Renal cortical epithelial cell (primary cell): ENCODE measurements at places on chromosomes 5 and 9. TPM values are rescaled to one million over a fixed set of nuclear protein-coding genes. Genes with fewer than 3 reads are reported as not detected.

- DNase-seq = no peak
Observed at GRCh38 chr9:87875831-87876545, 6.7 kb upstream of the SPATA31E1 start.

- DNase-seq = no peak
Observed at GRCh38 chr5:179610109-179610902, 13.2 kb downstream of the HNRNPH1 start.

- no peak for DNase-seq
Observed at GRCh38 chr5:10140195-10140973, 109.3 kb downstream of the ATPSCKMT start.

DNA sequence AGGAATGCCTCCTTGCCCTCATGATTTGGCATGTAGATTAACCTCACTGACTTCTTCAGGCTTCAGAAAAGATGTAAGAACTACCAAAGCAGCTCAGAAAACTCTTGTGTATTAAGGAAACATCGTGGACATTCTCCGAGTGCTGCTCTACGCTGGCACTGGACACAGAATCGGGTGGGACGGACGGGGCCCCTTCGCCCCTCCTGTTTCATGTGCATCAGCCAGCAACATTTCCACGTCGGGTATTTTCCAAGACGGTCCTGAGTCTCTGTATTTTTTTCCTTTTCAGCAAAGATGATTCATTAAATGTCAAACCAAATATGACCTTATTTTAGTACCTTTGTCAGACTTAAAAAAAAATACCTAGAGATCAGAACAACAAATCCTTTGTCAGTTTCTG, 583.6 kb downstream of the CCDC171 start:
- DNase-seq = no peak

DNA sequence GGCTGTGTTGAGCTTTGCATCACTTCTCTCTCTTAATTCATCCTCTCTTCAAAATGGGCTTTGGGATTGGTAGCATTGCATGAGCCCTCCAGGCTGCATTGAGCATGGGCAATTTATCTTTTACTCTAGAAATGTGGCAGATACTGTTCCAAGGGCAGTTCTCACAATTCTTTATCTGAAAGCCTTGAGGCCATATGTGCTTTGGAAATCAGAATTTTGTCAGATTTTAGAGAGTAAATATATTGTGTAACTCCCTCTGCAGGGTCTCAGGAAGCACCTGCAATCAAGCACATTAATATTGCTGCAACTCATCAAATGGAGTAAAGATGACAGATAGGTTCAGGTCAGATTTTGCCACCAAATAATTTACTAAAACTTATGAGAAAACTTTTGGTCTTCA, 17.6 kb downstream of the ALDOB start:
- no peak for DNase-seq

DNA sequence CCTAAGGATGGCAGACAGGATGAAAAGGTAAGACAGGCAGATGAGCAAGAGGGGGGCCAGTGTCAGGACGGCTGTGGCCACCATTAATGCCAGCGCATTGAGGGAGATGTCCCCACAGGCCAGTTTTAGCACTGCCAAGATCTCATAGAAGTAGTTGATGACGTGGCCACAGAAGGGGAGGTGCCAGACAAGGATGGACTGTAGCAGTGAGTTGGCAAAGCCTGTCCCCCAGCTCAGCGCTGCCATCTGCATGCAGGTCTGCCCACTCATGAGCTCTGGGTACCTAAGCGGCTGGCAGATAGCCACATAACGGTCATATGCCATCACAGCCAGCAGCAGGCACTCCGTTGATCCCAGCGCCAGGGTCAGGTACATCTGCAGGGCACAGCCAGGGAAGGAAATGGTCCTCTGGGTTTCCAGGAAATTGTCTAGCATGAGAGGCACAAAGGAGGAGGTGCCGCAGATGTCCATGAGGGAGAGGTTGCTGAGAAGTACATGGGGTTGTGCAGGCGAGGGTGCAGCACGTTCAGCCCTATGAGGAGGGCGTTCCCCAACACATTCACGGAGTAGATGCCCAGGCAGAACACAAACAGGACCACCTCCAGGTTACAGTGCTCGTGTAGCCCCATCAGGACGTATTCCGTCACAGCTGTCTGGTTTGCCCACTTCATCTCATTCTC, 10.8 kb downstream of the OR13J1 start:
- DNase-seq = no peak

DNA sequence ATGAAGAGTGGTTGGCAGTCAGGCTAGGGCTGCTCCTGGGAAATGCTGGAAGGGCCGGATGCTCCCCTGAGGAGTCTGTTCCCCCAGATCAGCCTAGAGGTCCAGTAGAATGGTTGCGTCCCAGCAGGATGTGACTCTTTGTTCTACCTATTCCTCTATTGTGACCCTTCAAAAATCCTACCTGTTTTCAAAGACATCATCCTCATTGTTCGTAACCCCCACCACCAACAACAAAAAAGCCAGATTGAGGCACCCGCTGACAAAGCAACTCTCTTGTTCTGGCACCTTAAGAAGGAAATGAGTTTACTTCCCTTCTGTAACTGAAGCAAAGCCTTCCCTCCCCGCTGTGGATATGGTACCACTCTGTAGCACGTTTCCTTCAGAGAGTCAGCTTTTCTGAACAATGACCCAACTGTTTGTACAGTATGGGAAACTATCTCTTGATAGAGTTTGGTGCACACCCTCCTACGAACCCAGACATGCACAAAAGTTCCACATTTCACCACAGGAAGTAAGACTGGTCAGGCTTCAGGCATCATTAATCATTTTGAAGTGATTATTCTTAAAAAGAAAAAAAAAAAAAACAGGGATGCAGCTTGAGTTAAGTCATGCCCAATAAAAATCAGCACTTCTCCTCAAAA, 207.2 kb downstream of the ENC1 start:
- DNase-seq = peak; percentile 54

DNA sequence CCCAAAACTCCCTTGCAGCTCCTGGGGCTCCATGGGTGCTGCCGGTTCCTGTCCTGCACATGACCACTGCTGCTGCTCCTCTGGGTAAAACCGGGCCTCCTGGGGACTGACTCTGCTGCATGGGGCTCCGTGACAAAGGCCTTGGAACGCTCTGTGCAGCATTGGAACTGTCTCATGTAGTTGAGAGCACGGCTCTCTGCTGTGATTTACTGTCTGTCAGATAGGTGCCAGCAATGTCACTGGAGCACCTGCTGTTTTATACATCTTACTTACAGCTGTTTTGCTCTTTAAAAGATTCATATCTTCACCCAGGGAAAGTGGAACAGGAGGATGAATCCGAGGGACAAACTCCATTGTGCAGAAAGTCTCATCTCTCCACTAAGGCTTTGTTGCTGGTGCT, 138.1 kb downstream of the YIPF5 start:
- DNase-seq = no peak

- no peak for DNase-seq
Observed at GRCh38 chr5:172189693-172190296, 1.8 kb upstream of the STK10 start.

DNA sequence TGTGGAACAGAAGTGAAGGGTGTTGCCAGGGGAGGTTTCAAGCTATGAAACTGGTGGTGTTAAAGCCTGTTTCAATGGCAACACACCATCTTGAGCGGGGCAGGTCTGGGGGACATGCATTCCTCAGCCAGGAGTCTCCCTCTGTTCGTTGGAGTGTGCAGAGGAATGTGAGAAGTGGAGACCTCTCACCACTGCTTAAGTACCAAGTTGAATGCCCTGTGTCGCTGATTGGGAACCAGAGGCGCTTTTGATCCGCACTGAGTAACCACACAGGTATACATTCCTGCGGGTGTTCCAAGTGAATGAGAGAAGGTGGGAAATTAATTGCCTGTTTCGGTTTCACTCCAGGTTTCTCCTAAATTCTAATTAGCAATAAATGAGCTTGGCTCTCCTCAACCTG, 99.4 kb downstream of the LIX1 start:
- peak; percentile 96 for DNase-seq

DNA sequence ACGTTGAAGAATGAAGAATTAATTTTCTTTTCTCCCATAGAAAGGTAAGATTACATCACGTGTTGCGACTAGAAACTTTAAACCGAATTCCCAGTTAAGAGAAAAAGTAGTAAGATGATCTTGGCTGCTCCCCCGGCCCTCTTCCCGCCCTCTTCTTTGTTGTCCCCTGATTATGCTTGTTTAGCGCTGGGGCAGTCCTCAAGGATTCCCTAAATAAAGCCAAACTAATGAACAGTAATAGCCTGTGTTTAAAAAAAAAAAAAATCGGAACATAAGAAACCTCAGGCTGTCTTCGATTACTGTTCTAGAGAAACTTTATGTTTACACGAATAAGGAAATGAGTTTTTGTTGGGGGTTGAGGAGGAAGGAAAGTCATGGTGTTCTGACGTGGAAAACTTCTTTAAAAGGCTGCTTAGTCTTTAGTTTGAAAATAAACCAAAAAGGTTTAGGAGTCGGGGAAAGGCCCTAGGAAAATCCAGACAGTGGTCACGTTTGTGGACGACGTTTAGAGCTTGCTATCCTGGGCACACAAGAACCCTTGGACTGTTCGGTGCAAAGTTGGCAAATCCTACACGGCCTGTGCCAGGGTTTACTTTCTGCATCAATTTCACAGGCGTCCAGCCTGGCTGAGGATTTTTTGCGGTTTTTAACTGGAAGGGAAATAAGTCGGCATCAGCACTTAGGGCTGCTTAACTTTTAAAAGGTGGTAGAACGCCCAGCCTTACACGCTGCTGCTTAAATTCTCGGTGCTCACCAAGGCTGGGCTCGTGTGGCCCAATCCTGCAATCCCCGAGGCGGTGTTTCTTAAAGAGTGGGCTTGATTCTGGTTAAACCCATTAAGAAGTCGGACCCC, 1.1 kb upstream of the MAT2B start:
- peak; percentile 72 for DNase-seq

DNA sequence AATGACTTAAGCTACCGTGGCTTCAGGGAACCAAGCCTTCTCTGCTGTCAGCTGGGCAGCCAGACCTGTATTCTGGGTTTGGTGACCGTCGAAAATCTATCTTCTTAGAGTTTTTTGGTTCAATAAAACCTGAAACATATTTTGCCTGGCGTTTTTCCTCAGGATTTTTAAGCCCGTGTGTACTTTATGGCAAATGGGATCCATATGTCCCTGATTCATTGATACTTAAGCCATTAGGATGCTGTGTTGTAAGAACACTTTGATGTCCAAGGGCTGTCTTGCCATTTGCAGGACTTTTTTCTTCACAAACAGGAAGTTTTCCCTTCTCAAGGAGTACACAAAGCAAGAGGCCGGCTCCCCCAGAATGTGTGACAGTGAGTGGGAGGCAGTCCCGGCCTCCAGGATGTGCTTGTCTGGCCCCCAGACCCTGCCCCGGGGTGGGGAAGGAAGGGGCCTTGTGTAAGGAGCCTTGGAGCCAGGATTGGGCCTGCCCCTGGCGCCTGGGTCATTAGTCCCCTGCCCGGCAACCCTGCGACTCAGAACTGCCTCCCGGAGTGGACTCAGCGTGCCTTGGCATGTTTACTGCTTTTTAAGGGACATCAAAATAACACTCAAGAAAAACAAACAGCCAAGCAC, 83.4 kb upstream of the SMIM23 start:
- DNase-seq = no peak

DNA sequence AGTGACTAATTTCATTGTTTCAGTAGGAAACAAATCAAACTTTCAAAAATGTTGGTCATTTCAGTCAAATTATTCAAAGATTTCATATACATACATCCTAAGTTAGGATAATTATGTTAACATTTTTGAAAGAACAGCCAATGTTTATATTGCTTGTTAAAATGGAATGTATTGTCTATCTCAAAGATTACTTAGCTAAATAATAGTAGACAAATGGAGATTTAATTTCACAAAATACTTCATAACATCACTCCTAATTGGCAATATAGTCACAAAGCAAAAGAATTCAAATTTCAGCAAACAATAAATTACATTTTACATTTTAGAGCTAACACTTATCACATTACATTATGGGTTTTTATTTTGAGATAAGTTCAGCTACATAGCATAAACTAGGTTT, 25.4 kb downstream of the STARD4 start:
- no peak for DNase-seq

GRCh38 chr9:93122721-93123221, 11.3 kb downstream of the NINJ1 start:
- DNase-seq = no peak

GRCh38 chr5:886716-887325, 5.8 kb downstream of the BRD9 start:
- DNase-seq = no peak

DNA sequence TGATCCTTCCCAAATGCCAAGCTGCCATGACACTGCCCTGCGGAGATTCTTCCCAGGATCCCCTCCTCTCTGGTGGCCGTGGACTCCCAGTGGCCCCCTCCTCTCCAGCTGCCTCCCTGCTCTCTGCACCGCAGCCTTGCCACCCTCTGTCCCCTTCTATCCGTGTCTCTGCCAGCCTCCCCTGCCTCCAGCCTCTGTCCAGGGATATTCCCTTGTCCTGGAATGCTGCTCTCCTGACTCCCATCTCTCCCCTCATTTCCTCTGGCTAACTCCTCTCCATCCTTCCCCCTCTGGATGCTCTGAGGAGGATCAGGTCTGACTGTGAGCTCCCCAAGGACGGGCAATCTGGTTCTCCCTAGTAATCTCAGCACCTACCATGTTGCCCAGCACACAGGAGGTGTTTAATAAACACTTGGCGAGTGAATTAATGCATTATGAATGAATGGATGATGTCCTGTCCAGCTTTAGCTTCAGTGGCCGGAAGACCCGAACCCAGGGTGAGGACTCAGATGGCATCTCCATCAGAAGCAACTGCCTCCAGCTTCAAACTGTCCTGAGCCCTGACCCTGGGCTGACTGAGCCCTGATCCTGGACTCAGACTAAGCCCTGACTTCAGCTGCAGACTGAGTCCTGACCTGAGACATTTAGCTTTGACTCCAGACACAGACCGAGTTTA, 7.5 kb upstream of the CRB2 start:
- no peak for DNase-seq

- no peak for DNase-seq
Observed at GRCh38 chr5:109946610-109947009, 256.9 kb downstream of the MAN2A1 start.

GRCh38 chr9:129402931-129403778, 217.7 kb downstream of the C9orf50 start:
- no peak for DNase-seq

DNA sequence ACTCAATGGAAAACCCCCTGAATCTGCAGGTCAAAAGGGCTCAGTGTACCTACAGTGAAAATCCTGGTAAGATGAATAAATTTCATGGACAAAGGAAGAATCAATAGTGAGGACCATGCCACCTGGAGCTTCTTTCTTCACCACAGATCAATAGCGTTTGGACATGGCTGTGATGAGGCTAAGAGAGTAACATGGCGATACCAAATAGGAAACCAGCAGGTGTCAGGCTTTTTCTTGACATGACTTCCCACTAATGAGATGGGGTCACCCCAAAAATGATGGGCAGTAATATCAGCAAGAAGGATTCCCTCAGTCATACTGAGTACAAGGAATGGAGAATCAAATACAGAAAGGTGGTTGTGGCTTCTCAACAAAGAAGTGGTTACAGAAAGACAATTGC, 208.5 kb upstream of the PLPPR1 start:
- DNase-seq = no peak

GRCh38 chr9:106111039-106111730, 416.8 kb downstream of the TMEM38B start:
- DNase-seq = no peak

The CYLC2 gene
- not detected in 2 replicates for total RNA-seq

The GMCL2 gene
- total RNA-seq = not detected in 2 replicates

The EGFLAM gene
- under 0.01 and 7.0 TPM in 2 replicates for total RNA-seq

The IGFBPL1 gene
- total RNA-seq = 0.65 and 3.6 TPM in 2 replicates

The CBY3 gene
- not detected in 2 replicates for total RNA-seq

The LRSAM1 gene
- 14.4 and 19.8 TPM in 2 replicates for total RNA-seq

The HIGD2A gene
- total RNA-seq = 27.3 and 47.8 TPM in 2 replicates

The GFPT2 gene
- 2.6 and 10.2 TPM in 2 replicates for total RNA-seq

The CA9 gene
- 6.8 and 6.9 TPM in 2 replicates for total RNA-seq
